ENCODE measurements at places on chromosomes 6 and 20. TPM values are rescaled to one million over a fixed set of nuclear protein-coding genes. Genes with fewer than 3 reads are reported as not detected.

DNA sequence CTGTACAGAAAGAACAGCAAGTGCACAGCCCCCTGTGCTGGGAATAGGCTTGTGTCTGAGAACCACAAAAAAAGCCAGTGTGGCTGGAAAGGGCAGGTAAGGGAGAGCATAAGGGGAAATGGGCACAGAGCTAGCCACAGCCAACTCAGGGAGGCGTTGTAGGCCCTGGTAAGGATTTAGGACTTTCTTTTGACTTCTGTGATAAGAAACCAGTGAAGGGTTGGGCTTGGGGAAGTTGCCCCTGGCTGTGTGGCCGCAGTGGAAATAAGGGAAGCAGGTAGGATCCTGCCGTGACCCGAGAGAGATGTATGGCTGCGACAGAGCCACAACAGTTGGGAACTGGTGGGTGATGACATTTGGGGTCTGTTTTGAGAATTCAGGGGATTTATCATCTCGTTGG, 30.0 kb upstream of the PHACTR2 start:
- DNase-seq: no peak

The TREML2 gene
- total RNA-seq: not detected

DNA sequence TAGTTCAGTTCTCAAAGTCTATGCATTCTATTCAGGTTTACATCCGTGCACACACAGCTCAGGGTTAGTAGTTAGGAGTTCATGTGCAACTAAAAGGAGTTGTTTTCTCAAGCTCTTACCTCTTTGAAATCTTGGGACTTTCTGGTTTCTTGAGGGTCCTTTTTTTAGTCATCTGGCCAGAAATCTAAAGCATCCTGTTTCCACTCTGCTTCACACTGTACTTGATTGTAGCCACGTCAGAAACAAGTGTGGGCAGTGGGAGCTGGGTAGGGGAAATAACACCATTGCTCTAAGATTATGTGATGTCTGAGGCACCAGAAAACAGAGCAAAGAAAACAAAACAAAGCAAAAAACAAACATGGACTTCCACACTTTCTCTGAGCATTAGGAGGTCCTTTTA, 58.3 kb downstream of the HDGFL1 start:
- no peak for DNase-seq

DNA sequence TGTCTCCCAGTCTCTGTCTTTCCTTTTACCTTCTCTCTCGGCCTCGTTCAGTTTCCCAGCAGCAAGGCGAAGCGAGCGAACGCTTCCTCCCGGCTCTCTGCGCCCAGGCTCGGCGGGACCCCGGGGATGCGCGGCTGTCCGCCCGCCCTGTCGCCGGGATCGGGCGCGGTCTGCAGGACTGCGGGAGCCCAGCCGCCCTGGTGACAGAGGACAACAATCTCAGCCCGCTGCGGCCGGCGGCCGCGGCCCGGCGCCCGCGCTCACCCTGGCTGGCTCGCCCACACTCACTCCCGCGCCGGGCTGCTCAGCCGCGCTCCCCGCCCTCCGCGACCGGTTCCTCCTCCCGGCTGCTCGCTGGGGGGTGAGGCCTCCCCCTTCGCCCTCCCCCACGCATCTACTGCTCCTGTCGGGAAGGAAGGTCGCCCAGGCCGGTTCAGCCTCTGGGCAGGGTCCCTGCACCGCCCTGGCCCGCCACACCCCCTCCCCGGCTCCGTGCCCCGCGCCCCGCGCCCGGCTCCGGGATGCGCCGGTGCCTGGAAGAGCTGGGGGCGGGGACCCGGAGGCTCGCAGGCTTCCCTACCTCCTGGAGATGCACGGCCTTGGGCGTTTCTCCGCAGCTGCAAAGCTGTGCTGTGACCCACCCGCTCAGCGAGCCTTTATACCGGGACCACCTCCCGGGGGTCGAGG, 410 bp downstream of the SYNE1 start:
- peak; percentile 3 for DNase-seq

DNA sequence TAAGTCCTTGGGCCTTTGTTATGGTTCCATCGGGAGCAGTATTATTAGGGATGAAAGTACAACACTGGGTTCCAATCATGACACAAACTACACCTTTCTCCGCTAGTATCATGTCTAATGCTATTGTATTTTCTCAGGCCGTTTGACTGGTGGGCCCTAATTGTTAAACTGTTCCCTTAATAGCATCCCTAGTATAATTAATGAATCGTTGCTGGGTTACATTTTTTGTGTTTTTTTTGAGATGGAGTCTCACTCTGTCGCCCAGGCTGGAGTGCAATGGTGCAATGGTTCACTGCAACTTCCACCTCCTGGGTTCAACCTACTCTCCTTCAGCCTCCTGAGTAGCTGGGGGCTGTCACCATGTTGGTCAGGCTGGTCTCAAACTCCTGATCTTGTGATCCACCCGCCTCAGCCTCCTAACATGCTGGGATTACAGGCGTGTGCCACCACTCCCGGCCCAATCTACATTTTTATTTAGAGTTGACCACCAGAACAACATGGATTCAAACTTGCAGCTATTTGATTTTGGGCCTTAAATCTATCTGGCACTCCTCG, 4.1 kb upstream of the ZNFX1 start:
- DNase-seq: no peak

The PBX2 gene
- 18.1 TPM for total RNA-seq

The RIPOR2 gene
- total RNA-seq: 0.53 TPM

DNA sequence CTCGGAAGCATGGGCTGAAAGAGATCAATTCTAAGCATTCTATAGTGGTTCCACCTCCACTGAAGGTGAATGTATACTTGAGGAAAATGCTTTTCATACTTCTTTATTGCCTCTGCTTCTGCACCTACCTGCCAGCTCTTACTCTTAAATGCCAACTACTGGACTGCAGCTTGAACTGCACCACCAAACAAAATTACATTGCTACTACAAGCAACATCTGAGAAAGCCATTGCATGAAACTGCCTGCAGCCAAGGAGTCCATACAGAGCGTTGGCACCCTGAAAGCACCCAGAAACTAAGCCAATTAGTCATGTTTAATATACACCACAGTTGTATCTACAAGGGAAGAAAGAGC, 440.9 kb downstream of the BTBD3 start:
- no peak for DNase-seq

The TMEM200A gene
- total RNA-seq: 21.9 TPM

The ZKSCAN8 gene
- total RNA-seq: 10.2 TPM

The CFAP61 gene
- 0.16 TPM for total RNA-seq

DNA sequence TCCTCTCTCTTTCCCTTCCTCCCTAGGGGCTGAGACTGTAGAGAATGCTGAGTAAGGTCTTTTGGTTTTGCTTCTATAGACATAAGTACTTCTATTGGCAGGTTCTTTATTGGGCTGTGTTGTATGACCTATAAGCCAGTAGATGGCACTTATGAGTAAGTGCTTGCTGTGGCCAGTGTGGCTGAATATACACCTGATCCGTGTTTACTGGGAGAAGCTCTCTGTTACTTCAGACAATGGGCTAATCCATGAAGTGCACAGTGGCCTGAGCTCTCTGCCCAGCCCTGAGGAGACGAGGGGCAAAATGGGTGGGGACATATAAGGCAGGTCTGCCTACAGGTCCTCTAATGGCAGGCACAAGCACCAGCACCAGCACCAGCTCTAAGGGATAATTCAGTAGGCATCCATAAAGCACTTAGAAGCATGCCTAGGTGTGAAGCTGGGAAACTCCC, 610.3 kb downstream of the RNF144B start:
- peak; percentile 39 for DNase-seq

GRCh38 chr6:89675949-89676748, 37.6 kb upstream of the LYRM2 start:
- DNase-seq: no peak

DNA sequence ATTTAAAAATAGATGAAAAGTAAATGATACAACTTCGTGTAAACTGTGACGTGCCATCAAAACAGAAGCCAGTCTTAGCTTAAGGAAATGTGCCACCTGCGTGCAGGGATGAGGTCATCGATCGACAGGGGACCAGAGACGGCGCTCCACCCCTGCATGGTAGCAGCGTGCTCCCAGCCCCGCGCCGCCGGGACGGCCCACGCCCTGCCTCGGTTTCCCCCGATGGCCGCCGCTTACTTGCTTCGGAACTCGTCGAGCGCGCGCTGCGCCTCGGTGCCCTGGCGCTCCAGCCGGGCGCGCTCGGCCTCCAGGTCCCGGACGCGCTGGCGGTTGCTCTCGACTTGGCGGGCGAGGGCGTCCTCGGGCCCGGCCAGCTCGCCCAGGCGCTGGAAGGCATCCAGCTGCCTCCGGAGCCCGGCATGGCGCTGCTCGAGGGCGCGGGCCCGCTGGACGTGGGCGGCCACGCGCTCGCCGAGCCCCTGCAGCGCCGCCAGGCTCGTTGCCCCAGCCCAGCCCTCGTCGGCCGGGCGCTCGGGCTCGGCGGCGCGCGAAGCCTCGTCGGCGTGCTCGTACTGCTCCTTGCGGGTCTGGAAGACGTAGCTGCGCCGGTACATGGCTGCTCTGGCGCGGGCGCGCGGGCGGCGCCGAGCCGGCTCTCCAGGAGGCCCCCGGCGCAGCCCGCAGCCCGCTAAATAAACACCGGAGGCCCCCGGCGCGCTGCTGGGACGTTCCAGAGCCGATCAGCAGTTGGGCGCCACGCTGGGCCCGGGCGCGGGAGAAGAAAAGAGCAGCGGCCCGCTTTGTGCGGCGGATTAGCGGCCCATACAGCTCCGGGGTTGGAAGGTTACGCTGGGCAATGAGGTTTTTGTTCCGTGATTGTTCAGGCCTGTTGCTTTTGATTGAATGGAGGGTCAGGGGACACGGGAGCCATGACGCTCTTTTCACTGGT, at the start of gene BFSP1:
Gene BFSP1, minus strand, starts transcription at position 664 of the 949 bp plus-strand sequence. Its CDS starts 50 bp downstream, at position 614.
- DNase-seq: no peak

DNA sequence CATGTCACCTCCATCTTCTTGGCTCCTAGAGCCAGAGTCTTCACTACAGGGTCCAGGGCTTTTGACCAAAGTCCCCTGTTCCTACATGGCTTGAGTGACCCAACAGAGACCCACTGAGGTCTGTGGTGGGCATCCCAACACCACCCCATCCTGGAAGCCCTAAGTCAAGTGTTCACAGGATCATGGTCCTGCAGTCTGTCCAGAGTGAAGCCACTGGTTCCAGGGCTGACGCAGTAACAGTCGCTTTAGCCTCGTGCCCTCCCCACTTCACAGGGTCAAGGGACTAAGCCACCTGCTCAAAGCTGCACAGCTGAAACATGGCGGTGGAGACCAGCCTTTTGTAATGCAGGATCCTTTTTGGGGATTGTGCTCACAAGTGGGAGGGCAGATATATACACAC, 133.9 kb downstream of the JPH2 start:
- DNase-seq: no peak

- no peak for DNase-seq
These were observed 145.6 kb upstream of the ID4 start for GRCh38 chr6:19691465-19692167.

- no peak for DNase-seq
These were observed 120.6 kb downstream of the RCAN2 start for GRCh38 chr6:46370622-46371021.

GRCh38 chr6:38797391-38797790, 82.3 kb downstream of the DNAH8 start:
- DNase-seq: no peak

DNA sequence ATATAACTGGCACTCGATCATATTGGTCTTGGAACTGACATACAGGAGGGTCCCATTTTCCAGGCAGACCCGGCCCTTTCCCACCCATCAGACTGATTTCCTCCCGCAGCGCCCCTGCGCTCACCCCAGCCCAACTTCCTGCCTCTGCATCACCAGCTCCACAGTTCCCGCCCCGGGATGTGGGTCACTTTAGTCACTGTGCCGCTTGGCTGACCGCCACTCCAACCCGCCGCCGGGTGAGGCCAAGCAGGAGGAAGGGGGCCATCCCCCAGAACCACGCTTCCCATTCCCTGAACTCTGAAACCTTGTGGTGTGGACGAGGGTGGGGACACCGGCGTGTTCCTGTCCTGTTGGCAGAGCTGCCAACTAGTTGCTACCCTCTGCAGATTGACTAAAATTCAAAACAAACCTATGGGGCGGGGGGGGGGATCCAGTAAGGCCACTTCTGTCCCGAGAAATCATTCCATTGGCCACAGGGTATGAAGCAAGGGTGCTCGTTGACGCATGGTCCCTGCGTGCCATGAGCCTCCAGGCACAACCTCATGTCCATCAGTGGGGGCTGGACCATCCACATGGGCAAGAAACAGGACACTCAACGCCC, 12.3 kb downstream of the TGM2 start:
- peak; percentile 92 for DNase-seq

GRCh38 chr6:38498085-38498484, 141.6 kb downstream of the BTBD9 start:
- no peak for DNase-seq

- no peak for DNase-seq
These were observed 40.5 kb upstream of the VEGFA start for GRCh38 chr6:43729537-43729936.

The MOG gene
- total RNA-seq: not detected

GRCh38 chr20:19688031-19688806, 69.8 kb upstream of the RIN2 start:
- peak; percentile 85 for DNase-seq

The SLC4A11 gene
- total RNA-seq: 4.8 TPM

The SSTR4 gene
- not detected for total RNA-seq

The BPI gene
- total RNA-seq: not detected

The TASP1 gene
- total RNA-seq: 6.7 TPM

GRCh38 chr6:16827627-16828026, 66.4 kb upstream of the ATXN1 start:
- DNase-seq: no peak

The ZNF341 gene
- total RNA-seq: 1.6 TPM

The FGD2 gene
- total RNA-seq: not detected

The TRERF1 gene
- total RNA-seq: 3.5 TPM

The RHAG gene
- total RNA-seq: not detected

GRCh38 chr20:61802721-61803311, 262.9 kb downstream of the TAF4 start:
- DNase-seq: no peak

The YIPF3 gene
- total RNA-seq: 122 TPM

The TPMT gene
- 17.9 TPM for total RNA-seq

GRCh38 chr6:156917213-156917612, 140.0 kb downstream of the ARID1B start:
- no peak for DNase-seq
